ENCODE measurements at places on chromosomes 12 and 14. TPM values are rescaled to one million over a fixed set of nuclear protein-coding genes. Genes with fewer than 3 reads are reported as not detected.

IKZF4 gene
- polyA plus RNA-seq: 15.8 TPM

ASIC1 gene
- 5.6 TPM for polyA plus RNA-seq

CLEC4E gene
- polyA plus RNA-seq: 2.0 TPM

OR4E2 gene
- not detected for polyA plus RNA-seq

ASB2 gene
- polyA plus RNA-seq: 0.51 TPM

INHBE gene
- 0.53 TPM for polyA plus RNA-seq

PIWIL1 gene
- 0.13 TPM for polyA plus RNA-seq

CLEC4A gene
- 1.6 TPM for polyA plus RNA-seq

SYCP3 gene
- 1.5 TPM for polyA plus RNA-seq

FAIM2 gene
- polyA plus RNA-seq: 5.4 TPM

SPX gene
- polyA plus RNA-seq: 16.6 TPM

FAM186B gene
- polyA plus RNA-seq: 3.9 TPM

NTN4 gene
- polyA plus RNA-seq: 95.5 TPM

INHBC gene
- polyA plus RNA-seq: 0.22 TPM

PUS1 gene
- polyA plus RNA-seq: 22.1 TPM

SMOC1 gene
- 1.2 TPM for polyA plus RNA-seq

AMDHD1 gene
- polyA plus RNA-seq: 1.0 TPM

BTBD6 gene
- polyA plus RNA-seq: 43.4 TPM

ABCB9 gene
- polyA plus RNA-seq: 9.0 TPM

INSM2 gene
- polyA plus RNA-seq: not detected

RFX4 gene
- 0.16 TPM for polyA plus RNA-seq

CNTN1 gene
- polyA plus RNA-seq: 31.4 TPM

MEG3 gene
- polyA plus RNA-seq: 222 TPM

GDF3 gene
- not detected for polyA plus RNA-seq

SLC39A5 gene
- polyA plus RNA-seq: 81.7 TPM

CLEC4C gene
- not detected for polyA plus RNA-seq

PTCSC3 gene
- 0.95 TPM for polyA plus RNA-seq

RBP5 gene
- 52.3 TPM for polyA plus RNA-seq

CCNK gene
- polyA plus RNA-seq: 45.1 TPM

C12orf56 gene
- 1.6 TPM for polyA plus RNA-seq

WNT5B gene
- 6.4 TPM for polyA plus RNA-seq

PPP1R1A gene
- polyA plus RNA-seq: 54.6 TPM

PMCH gene
- polyA plus RNA-seq: 0.96 TPM

CCDC38 gene
- 0.99 TPM for polyA plus RNA-seq

AGAP2 gene
- polyA plus RNA-seq: 1.5 TPM

TCTN2 gene
- polyA plus RNA-seq: 33.8 TPM

RNASE4 gene
- 2.4 TPM for polyA plus RNA-seq

LALBA gene
- polyA plus RNA-seq: not detected

VASH1 gene
- 36.7 TPM for polyA plus RNA-seq

HOXC13 gene
- polyA plus RNA-seq: not detected

PAPLN gene
- 35.3 TPM for polyA plus RNA-seq

KLHL33 gene
- 0.56 TPM for polyA plus RNA-seq

BCL11B gene
- polyA plus RNA-seq: 2.4 TPM

TPPP2 gene
- 3.1 TPM for polyA plus RNA-seq

TMCC3 gene
- polyA plus RNA-seq: 39.5 TPM

SLC7A7 gene
- polyA plus RNA-seq: 114 TPM

KRT5 gene
- polyA plus RNA-seq: 0.44 TPM

SERPINA1 gene
- 72.2 TPM for polyA plus RNA-seq

ACACB gene
- 14.8 TPM for polyA plus RNA-seq

BHLHE41 gene
- polyA plus RNA-seq: 2.1 TPM

LMNTD1 gene
- not detected for polyA plus RNA-seq
